Suprapubic skin (tissue), 4 donors: ENCODE measurements at places on chromosomes 11 and 22.

DNA sequence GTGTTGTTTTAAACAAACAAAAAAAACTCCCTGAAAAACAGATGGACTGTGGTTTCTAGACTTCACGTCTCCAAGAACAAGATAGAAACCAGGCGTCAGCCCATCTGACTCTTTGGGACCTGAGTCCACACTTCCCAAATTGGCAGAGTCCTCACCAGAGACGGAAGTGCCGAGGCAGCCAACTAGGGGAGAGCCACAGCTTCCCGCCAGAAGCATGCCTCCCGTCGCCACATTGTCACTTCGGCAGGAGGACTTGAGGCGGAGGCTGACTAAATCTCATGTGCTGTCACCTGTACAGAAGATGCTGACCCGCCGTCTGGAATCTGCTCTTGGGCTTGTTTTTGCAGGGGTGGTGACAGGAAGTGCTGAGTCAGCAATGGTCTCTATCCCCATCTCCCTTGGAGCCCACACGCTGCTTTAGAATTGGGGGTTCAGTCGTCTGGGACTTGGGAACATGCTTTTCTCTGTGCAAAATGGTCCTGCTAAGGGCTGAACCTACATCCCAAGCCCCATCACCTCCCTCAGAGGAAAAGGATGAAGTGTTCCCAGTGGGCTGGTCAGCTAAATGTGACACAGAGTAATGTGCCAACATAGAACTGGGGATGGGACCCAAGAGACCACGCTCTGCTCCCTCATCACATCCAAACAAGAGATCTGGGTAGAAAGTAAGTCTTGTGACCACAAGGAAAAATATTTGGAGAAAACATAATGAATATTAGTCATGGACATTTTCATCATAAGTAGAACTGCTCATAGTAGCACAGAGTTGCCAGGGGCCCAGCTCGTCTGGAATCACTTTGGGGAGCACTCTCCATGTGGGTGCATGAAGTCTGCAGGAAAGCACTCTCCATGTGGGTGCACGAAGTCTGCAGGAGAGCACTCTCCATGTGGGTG lies 152.9 kb downstream of the SNX19 start:
- DNase-seq = no peak

GRCh38 chr11:20162824-20163782 lies 2.8 kb upstream of the DBX1 start:
- no peak for DNase-seq

DNA sequence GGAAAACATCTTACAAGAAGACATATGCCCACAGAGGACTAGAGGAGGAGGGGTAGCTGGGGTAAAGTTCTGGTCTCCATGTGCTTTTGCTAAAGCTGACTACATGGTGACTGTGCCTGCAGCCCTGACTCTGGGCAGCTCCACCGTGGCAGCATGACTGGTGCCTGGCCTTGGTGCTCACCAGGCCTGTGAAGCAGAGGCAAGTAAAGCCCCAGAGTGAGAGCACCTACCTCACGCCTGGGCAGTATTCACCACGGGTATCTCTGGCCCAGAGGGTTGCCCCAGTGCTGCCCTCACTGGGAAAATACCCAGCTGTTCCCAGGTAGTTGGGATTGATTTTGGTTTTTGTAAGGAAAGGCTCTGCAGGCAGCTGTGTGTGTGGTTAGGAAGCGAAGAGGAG lies 78.3 kb downstream of the CTTN start:
- DNase-seq = no peak

DNA sequence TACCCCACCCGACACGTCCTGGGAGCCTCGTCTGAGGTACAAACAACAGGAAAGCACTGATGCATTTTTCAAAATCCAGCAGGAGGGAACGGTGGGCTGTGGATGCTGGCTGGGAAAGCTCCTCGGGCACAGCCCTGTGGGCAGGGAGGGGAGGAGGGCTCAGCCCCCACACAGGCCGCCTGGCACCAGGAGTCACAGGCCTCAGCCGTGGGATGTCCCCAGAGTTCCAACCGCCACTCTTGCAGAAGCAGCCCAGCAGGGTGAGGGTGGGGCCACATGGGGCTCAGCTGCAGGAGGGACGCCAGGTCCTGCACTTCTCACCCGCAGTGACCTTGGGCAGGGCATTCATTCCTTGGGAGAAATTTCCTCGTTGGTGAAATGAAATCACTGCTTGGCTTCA lies 274.6 kb downstream of the BRD1 start:
- DNase-seq = no peak

GRCh38 chr11:109432105-109432504 lies 10.1 kb downstream of the C11orf87 start:
- no peak for DNase-seq

DNA sequence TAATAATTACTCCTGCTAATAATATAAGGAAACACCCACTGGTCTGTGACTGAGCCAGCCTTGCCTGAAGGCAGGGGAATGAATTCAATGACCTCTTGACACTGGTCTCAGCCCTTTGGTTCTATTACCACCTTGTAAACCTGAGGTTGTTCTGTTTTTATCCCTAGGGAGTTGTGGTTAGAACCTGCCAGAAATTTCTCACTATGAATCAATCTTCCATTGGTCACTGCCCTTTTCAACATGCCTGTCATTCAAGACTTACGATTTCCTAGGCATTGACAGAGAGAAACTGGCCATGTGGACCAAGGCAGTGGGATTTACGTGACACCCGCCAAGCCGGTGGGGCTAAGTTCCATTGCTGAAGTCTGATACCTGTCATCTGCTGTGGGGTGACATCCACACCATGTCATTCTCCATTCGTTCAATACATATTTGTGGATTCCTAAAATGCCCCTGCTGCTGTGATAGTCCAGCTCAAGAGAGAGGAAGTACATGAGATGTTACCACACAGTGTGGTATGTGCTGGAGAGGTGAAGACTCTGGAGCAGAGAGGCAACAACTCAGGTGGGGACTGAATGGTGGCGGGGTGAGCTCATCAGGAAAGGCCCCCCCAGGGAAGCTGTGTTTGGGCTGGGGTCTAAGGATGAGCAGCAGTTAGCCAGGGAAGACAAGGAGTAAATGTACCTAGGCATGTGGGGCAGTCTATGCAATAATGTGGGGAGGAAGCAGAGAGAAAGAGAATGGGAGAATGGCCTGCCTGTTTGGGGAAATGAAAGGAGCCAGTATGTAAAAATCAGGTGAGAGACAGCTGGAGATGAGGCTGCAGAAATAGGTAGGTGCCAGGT lies 15.2 kb upstream of the EHF start:
- DNase-seq = no peak

GRCh38 chr11:105229257-105229656 lies 89.7 kb upstream of the CARD18 start:
- no peak for DNase-seq

- DNase-seq = no peak
These were observed 35.2 kb downstream of the LRFN4 start for GRCh38 chr11:66891851-66892660.

- DNase-seq = no peak
These were observed 1.7 kb downstream of the CREBZF start for GRCh38 chr11:85663080-85663752.

DNA sequence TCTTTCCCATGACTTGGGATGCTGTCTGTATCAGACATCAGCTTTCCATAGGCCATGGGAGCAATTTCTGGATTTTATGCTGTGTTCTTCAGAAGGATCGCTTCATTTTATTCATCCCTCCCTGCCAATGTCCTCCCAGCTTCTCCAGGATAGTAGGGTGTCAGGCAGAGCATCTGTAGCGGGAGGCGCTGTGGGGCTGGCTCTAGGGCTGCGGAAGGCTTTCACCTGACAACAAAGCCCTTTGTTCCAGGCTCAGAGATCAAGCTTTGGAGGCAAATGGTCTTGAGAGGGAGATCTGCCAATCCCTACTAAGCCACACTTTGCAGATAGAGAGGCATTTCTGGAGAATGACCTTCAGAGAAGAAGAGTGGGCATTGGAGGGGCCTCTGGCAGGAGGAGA lies 29.5 kb upstream of the FTH1 start:
- DNase-seq = no peak

GRCh38 chr22:43910178-43910695 lies 13.4 kb upstream of the PNPLA3 start:
- no peak for DNase-seq

GRCh38 chr11:69401715-69402114 lies 79.7 kb upstream of the LINC01488 start:
- no peak for DNase-seq

GRCh38 chr11:103125462-103125861 lies 16.2 kb downstream of the DYNC2H1 start:
- no peak for DNase-seq

DNA sequence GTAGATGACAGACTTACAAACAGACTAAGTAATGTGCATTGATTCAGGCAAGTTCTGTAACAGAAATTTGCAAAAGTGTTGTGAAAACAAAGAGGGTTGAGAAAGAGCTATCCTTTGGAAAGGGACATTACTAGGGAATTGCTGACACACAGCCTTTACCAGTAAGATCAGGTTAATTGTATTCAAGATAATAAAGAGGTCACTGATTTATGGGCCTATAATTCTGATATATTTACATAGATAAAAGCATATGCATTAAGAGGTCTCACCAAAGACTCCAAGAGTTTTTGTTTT lies 138.7 kb downstream of the MAML2 start:
- DNase-seq = no peak

GRCh38 chr11:128155590-128155989 lies 431.8 kb downstream of the ETS1 start:
- no peak for DNase-seq

DNA sequence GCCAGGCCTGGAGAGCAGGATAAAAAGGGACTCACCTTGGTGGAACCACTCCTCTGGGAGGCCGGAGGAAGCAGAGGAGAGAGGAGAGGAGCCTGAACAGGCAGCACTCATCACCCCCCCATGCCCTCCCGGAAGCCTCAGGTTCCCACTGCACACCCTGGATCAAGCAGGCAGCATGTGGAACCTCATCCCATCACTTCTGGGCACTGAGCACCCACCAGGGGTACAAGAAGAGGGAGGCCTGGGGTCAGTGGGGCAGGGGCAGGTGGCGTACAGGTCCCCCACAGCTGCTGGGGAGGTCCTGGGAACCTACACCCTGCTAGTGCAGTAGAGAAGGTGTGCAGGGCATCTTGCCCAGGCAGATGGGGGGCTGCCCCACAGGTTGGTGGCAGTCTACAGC lies 35.1 kb upstream of the TXNRD2 start:
- DNase-seq = no peak

GRCh38 chr22:42188808-42189447 lies 58.3 kb upstream of the CYP2D6 start:
- DNase-seq = no peak

- no peak for DNase-seq
These were observed 17.7 kb downstream of the ELF5 start for GRCh38 chr11:34495724-34496377.

DNA sequence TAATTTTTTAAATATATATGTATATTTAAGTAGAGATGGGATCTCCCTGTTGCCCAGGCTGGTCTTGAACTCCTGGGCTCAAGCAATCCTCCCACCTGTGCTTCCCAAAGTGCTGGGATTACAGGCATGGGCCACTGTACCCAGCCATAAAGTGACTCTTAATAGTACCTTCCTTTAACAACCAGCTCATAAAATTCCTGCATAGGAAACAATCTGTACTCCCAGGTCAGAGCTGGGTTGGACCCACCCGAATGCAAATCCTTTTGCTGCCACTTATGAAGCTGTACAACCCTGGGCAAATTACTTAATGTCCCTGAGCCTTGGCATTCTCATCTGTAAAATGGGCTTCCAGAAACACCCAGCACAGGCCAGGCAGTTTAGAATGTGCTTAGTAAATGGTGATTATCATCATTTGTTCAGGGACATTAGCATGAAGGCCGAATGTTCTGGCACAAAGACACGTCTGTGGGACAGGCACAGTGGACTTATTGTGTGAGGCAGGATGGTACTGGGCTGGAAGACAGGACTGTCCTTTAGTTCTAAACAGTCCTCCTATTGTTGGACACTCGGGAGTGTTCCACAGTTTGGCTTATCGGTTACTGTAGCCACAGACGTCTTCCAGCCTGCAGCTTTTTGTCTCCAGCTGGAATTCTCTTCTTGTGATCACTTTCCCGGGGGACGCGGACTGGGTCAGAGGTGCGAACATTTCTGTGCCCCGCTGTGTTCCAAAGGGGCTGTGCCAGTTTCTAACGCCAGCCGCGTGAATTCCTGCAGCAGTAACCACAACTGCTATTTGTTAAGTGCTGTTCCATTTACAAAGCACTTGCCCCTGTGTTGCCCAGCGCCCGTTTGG lies 6.0 kb downstream of the PDXP start:
- DNase-seq = no peak

GRCh38 chr11:80650966-80651365 lies 1210.1 kb upstream of the TENM4 start:
- DNase-seq = no peak

DNA sequence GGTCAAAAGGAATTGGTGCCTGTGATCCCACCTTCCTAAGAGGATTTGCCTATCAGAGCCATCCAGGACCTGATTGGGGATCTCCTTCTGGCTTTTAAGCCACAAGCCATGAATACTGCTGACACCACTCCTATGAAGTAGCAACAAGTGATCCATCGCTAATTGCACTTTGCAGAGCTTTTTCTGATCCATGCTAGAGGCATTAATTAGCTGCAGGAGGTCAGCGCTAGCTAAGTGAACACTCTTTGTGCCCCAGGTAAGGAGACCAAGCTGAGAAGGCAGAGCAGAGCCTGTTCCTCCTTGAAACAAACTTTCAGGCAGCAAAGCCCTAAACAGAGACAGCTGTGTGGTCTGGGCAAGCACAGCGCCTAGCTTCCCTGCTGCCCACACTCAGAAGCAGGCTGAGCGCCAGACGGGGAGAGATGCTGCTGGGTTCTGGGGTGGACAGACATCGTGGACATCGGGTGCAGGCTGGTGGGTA lies 122.2 kb downstream of the ABTB2 start:
- DNase-seq = no peak

GRCh38 chr11:87213444-87213843 lies 175.7 kb downstream of the TMEM135 start:
- DNase-seq = no peak

DNA sequence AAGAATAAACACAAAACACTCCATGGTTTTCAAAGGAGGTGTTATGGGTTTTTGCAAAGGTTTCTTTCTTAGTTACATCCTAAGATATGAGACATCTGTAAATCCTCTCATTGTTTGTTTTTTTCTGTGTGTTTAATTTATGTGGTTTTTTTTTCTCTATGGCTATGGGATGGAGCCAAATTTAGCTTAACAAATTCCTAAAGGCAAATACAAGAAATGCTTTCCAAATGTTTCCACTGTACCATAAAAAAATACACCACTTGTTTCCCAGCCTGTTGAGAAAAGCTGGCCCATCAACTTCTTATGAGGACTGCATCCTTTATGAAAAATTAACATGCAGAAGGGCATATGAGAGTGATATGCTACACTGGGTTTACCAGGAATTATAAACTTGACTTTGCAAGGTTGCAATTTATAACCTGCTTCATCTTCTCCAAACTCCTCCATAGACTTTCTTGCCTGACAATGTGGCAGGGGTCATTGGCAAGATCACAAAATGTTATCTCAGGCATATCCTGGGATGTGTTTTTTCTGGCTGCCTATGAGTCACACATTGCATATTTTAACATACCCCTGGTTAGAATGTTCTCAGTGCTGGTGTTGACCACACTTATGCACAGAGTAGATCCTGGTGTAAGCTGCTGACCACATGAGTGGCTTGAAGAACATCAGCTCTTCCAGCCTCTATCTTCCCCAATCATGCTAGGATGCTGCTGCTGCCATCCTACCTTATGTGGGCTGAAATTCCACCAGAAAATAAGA lies 137.6 kb upstream of the TTC12 start:
- no peak for DNase-seq

GRCh38 chr11:47552056-47552565 lies 821 bp downstream of the CELF1 start:
- no peak for DNase-seq

GRCh38 chr22:26995235-26995634 lies 337.8 kb downstream of the MIAT start:
- no peak for DNase-seq
